ENCODE measurements at places on chromosomes 2 and 18. TPM values are rescaled to one million over a fixed set of nuclear protein-coding genes. Genes with fewer than 3 reads are reported as not detected.

The ZSCAN30 gene
- total RNA-seq, result 28.4 TPM

The RIT2 gene
- not detected for total RNA-seq

The ITGA6 gene
- 606 TPM for total RNA-seq

The TSGA10 gene
- total RNA-seq, result 11.0 TPM

The MATN3 gene
- total RNA-seq, result 8.8 TPM

The ENOSF1 gene
- total RNA-seq, result 81.3 TPM

The ARHGAP25 gene
- 21.6 TPM for total RNA-seq

The ANTXR1 gene
- total RNA-seq, result 89.9 TPM

The NEU2 gene
- not detected for total RNA-seq

The CCBE1 gene
- 0.67 TPM for total RNA-seq

The TEKT4 gene
- total RNA-seq, result not detected

The VWA3B gene
- total RNA-seq, result 0.80 TPM

The MAB21L4 gene
- total RNA-seq, result not detected

The MYCN gene
- 7.0 TPM for total RNA-seq

The RFTN2 gene
- 47.7 TPM for total RNA-seq

The STPG4 gene
- 0.89 TPM for total RNA-seq

The MALL gene
- 24.1 TPM for total RNA-seq

The FBXO36 gene
- total RNA-seq, result 3.2 TPM

The DTNA gene
- total RNA-seq, result 81.8 TPM

The NT5C1B gene
- total RNA-seq, result not detected

Measured in sciatic nerve (tissue), 2 donors.